ENCODE measurements at places on chromosomes 4 and X. TPM values are rescaled to one million over a fixed set of nuclear protein-coding genes. Genes with fewer than 3 reads are reported as not detected.

SHISA3 gene
- total RNA-seq: 3.3 TPM

UGT2A1 gene
- total RNA-seq: not detected

GRCh38 chr4:110344165-110344564 lies 131.8 kb upstream of the ENPEP start:
- no peak for DNase-seq

GRCh38 chr4:183287309-183287659 lies 32.8 kb downstream of the CLDN22 start:
- DNase-seq: no peak

SLC38A5 gene
- 10.1 TPM for total RNA-seq

DNA sequence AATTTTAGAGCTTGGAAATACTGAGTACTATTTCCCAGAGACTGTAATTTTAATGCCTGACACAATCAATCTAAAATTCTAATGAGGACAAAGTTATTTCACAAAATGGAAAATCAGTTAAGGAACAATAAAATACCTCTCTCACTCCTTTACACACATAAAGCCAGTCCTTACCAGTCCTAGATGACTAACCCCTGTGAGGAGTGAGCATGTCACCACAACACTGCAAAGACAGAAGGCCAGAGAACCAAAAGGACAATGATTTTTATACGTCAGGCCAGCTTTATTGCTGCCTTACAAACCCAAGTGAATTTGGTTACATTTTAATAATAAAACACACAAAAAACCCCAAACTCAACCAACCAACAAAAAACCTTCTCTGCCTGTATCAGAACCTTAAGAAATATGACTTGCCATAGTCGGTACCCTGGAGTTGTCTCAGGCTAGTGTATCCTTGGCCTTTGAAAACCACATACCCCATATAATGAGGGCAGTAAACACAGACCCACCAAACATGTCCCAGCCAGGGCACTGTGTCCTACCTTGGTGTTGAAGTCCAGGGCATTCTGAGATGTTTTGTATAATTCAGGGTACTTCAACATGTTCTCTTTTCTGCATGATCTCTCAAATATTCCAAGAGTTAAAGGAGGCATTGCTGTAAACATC lies 57.6 kb downstream of the SHISA3 start:
- no peak for DNase-seq

- DNase-seq: no peak
These were observed 64.5 kb downstream of the ANXA3 start for GRCh38 chr4:78616046-78616498.

DNA sequence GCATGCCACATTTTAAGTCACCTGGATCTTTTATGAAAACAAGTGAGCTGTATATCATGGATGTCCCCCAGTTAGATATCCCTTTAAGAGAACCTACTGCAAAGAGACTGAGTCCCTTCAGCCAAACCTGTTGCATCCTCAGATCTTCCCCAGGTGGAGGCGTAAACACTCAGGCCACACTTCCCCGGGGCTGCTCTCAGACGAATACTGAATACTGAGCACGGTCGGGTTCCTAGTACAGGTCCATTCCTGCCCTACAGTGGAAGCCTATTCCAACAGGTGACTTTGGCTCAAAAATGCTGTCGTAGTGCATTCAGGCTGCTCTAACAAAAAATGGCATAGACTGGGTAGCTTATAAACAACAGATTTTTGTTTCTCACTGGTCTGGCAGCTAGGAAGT lies 320.2 kb upstream of the CLNK start:
- no peak for DNase-seq

DNA sequence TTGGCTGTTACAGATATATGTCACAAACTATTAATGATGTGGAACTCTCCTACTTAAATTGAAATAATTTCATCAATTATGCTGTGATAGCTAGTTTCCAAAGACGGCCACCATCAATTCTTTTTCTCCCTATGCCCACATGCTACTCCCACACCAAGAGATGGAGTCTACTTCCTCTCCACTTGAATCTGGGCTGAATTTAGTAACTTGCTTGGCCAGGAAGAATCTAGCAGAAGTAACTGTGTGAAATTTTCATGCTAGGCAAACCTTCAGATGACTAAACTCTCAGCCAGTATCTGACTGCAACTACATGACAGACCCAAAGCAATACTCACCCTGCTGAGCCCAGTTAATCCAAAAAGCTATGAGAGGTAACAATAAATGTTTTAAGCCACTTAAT lies 3.2 kb downstream of the SEPSECS start:
- no peak for DNase-seq

GRCh38 chrX:135200297-135200696 lies 29.1 kb upstream of the CT55 start:
- DNase-seq: no peak

Data from mesothelial cell of epicardium (in vitro differentiated cells).